ENCODE measurements at places on chromosomes 13 and 19. TPM values are rescaled to one million over a fixed set of nuclear protein-coding genes. Genes with fewer than 3 reads are reported as not detected.

Gene CYP4F12
- not detected for total RNA-seq

Gene TNFSF9
- total RNA-seq = 3.0 TPM

Gene PALM3
- not detected for total RNA-seq

Gene ICAM4
- total RNA-seq = 0.36 TPM

Gene OBI1
- total RNA-seq = 19.1 TPM

Data from activated CD8-positive, alpha-beta T cell treated with anti-CD3 and anti-CD28 coated beads for 36 hours (primary cell).